ENCODE measurements at places on chromosomes 7 and 10. TPM values are rescaled to one million over a fixed set of nuclear protein-coding genes. Genes with fewer than 3 reads are reported as not detected.

GRCh38 chr10:24197263-24197662 lies 11.7 kb upstream of the KIAA1217 start:
- H3K27me3 ChIP-seq = no peaks in the 10 kb centered on the region
- H3K4me1 ChIP-seq = peaks cover 12% of the 10 kb centered on the region
- no peak overlapping the region for H3K27ac ChIP-seq
- no peaks in the 10 kb centered on the region for H3K36me3 ChIP-seq
- no peak overlapping the region for H3K4me3 ChIP-seq

NPC1L1 gene
- 0.28 TPM for total RNA-seq

DNA sequence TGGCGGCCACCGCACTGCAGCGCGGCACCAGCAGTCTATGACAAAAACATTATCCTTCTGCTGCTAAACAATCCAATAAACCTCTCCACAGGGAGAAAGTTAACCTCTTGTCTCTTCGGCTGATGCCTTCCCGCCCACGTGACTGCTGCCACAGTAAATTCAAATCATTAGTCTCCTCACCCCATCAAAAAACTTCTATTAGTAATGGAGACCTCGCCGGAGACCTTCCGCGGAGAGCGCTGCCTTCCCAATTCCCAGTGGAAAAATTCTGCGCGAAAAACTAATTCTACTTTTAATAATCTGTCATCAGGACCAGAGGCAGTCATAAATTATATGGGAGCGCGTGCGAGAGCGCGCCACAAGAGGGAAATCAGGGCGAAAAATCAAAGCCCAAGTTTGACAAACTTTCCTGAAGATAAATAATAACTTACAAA lies 90.0 kb upstream of the PAX2 start:
- no peak overlapping the region for H3K27ac ChIP-seq
- no peaks in the 10 kb centered on the region for H3K36me3 ChIP-seq
- DNase-seq = no peak
- peaks cover 85% of the 10 kb centered on the region for H3K27me3 ChIP-seq
- H3K4me1 ChIP-seq = no peaks in the 10 kb centered on the region
- no peak overlapping the region for H3K4me3 ChIP-seq

DNA sequence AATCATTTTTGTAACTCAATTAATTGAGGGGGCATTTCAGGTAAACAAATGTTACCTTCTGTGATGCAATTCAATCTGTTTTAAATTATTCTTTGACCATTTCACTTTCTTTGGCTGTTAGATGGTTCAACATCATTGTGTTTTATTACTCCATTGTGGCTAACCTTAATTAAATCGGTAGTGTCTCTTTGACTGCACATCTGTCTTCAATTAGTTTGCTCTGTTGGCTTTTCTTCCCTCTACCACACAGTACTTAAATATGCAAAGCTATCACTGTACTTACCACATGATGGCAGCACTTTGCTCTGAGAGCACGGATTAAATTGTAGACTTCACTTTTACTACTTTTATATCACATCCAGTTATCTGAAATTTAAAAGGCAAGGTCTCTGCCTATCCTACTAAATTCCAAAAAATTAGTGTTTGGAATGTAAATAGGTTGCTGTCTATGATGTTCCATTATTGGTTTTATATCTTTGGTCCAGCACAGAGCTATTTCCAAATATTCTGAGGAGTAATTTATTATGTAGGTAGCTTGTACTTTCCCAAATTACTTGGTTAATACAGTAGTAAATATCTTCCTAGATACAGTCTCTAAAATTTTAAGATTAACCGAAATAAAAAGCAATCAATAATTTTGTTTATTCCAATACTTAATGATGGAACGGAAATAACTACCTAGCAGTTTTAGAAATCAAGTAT lies 352.0 kb downstream of the PCLO start:
- H3K4me1 ChIP-seq = no peaks in the 10 kb centered on the region
- no peak overlapping the region for H3K27ac ChIP-seq
- no peaks in the 10 kb centered on the region for H3K27me3 ChIP-seq
- no peak overlapping the region for H3K4me3 ChIP-seq
- H3K36me3 ChIP-seq = no peaks in the 10 kb centered on the region
- no peak for DNase-seq

TRIM50 gene
- 0.32 TPM for total RNA-seq

CNTNAP2 gene
- not detected for total RNA-seq

- H3K4me3 ChIP-seq = no peak overlapping the region
- H3K27ac ChIP-seq = no peak overlapping the region
- no peak for DNase-seq
- no peaks in the 10 kb centered on the region for H3K27me3 ChIP-seq
Measured at GRCh38 chr10:88379575-88379974, 203.5 kb downstream of the RNLS start.

DNA sequence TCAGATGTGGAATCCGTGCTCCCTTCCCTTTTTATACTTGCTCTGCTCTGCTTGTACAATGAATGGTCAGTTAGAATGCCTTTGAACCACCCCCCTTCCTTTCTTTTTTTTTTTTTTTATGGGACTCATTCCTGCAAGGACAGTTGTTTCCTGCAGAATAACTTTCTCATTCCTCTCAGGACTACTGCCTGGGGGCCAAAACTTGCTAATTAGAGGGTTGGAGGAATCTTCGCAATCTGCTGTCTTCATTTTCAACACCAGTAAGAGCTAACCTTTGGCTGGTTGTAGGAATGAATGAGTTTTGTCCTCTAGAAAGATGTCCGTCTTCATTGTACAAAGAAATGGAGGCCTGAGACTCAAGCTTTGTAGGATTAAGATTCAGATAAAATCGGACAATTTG lies 868.1 kb downstream of the LRMDA start:
- no peak for DNase-seq
- no peaks in the 10 kb centered on the region for H3K36me3 ChIP-seq
- no peaks in the 10 kb centered on the region for H3K4me1 ChIP-seq
- no peak overlapping the region for H3K4me3 ChIP-seq

DNA sequence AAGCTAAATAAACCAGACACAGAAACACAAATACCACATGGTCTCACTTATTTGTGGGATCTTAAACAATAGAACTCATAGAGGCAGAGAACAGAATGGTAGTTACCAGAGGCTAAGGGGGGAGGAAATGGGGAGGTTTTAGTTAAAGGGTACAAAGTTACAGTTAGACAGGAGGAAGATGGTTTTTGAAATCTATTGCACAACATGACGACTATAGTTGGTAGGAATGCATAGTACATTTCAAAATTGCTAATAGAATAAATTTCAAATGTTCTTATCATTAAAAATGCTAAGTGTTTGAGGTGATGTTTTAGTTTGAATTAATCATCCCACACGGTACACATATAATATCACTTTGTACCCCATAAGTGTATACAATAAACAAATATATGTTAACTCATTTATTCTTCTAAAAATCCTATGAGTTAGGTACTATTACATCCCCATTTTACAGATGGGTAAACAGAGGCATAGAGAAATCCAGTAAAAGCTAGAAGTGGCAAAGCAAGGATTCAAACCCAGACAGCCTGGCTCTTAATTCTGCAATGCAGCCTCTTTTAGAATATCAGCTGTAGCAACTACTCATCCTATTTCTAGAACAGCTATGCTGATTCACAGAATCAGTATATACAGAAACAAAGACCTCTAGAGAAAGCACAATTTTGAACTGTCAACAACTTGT lies 50.9 kb downstream of the HBP1 start:
- H3K27me3 ChIP-seq = no peaks in the 10 kb centered on the region
- no peak for DNase-seq
- H3K36me3 ChIP-seq = no peaks in the 10 kb centered on the region
- H3K27ac ChIP-seq = peak overlapping the region; percentile 44
